Chondrocyte (in vitro differentiated cells): ENCODE measurements at places on chromosomes 5 and 9.
A peak's percentile ranks its signal among the peaks of the same experiment; 100 is the strongest.

- DNase-seq: no peak
These were observed at the start of gene CCDC69 for GRCh38 chr5:151223447-151224264. CCDC69 (minus strand) TSS chr5:151224092; CDS start chr5:151223970, 122 bp downstream.

DNA sequence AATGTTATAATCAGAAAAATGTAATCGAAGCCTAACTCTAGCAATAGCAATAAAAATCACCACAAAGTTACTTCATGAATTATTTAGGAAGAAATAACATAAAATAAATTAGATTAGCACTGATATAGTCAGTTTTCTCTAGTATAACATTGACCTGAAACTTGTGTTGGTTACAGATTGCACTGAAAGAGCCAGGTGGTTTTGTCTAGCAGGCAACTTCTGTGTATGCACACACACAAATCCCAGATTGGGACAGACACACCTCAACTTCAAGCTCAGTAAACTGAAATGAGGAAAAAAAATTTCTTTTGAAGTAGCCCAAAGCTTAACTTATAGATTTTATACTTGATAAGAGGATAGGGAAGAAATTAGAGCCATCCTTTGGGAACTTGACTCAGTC lies 129.3 kb downstream of the EFNA5 start:
- no peak for DNase-seq

DNA sequence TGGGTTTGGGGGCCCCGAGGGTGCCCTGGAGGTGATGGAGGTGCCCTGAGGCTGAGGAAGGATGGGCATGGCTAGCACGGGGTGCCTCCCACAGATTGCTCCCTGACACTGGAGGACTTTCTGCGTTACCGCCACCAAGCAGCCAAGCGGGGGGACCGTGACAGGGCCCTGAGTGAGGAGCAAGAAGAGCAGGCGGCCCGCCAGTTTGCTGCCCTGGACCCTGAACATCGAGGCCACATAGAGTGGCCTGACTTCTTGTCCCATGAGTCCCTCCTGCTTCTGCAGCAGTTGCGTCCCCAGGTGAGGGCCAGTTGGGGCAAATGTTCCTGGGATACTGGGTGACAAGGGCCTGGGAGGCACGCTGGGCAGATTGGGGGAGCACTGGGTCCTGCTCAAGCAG lies 13.1 kb upstream of the DNAJB5 start:
- DNase-seq: no peak

- no peak for DNase-seq
These were observed 276.4 kb downstream of the NR2F1-AS1 start for GRCh38 chr5:93304456-93305250.

DNA sequence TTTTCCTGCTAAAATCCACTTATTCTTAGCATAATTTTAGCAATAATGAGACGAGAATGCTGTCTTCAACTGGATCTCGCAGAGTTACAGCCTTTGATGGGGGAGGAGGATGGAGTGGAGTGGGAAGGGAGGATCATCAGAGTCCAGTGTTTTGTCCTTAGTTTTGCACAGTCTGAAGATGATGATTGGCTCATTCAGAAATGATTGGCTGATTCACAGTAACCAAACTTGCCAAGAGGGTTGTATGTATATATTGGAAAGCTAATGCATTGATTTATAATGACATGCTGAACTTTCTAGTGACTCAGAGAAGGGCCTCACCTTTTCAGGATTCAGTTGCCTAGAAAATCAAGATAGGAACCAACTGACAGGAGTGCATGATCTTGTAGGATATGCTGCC lies 448.0 kb downstream of the CCDC171 start:
- no peak for DNase-seq

- no peak for DNase-seq
These were observed 22.7 kb upstream of the FSTL4 start for GRCh38 chr5:133635051-133635450.

- no peak for DNase-seq
These were observed 12.0 kb upstream of the THG1L start for GRCh38 chr5:157719245-157719644.

DNA sequence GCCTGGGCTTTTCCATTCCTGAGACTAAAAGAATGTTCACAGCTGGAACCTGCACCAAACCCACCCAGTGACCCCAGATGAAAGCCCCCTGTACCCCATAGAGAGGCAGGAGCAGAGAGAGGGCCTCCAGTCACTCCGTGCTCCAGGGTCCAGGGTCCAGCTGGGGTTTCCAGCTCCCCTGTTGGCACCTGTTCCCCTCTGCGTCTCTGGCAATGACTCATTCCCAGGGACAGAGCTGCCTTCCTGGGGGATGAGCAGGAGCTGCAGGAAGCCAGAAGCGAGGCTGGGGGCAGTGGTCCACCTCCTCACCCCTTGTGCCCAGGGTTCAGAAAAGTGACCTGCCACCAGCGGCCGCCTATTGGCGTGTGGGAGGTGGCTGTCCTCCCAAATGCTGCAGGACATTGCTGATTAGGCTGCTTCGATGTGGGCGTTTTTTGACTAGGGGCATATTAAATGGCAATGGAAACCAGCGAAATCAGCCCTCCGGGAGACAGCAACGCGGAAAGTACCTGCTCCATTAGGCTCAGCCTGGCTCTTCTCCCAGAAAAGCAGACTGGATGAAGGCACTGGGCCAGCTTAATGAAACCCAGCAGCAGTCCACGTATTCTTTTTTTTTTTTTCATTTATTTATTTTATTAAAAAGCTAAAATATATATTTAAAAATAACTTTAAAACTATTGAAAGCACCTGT lies 97.4 kb downstream of the DAP start:
- no peak for DNase-seq

DNA sequence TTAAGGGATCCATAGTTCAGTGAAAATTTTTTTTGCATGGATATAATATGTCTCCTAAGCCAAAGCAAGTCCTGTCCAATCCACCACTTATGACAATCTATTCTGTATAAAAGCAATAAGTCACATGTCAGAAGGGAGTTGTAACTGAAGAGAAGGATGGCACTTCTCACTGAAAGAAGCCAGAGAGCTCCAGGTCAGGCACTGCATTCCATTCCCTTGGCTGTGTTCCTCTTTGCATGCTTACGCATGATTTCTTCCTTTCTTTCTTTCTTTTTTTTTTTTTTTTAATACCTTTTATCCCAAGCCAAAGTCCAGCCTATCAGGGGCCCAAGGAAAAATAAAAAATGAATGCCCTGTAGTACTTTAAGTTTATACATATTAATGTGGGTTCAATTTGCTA lies 39.8 kb downstream of the MAMDC2 start:
- no peak for DNase-seq

DNA sequence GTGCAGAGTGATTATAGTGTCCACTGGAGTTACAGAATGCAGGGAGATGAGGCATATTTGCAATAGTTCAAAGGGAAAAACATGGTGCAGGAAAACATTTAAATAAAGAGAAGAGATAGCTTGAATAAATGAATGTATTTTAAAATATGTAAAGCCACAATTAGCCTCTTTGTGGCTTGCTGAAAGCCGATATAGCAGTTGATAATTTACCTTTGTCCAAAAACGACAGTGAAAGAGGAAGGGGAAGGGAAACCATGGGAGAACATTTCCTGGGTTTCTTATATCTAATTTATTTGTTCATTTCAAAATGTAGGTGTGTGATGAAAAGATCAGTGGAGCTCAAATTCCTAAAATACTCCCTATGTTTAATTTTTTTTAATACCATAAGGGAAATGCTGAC lies 156.1 kb downstream of the DENND1A start:
- DNase-seq: no peak

DNA sequence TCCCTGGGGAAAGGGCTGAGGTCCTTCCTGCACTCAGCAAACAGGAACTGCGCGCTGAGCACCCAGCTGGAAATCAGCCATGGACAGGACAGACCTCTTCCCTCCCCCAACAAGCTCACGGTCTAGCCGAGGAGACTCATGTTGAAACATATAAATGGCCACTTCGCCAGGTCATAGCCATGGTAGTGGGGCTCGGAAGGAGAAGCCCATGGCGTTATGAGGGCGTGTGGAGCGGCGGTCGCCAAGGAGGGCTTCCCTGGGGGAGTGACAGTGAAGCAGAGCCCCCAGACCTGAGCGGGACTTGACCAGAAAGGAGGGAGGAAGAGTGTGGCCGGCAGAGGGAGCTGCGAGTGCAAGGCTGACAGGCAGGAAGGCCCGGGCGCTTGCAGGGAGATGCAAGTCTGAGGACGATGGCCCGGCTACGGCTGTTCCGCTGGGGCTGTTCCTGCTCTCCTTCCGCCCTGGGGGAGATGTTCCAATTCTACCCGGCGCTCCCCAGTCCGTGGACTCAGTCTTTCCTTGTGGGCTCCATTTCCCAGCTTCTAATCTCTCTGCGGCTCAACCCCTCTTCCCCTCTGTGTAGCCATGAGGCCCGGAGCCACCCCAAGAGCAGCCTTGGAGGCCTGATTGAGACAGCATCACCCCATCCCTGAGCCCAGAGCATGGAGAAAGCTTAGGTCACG lies 43.9 kb upstream of the PRRC2B start:
- DNase-seq: peak; percentile 95

- no peak for DNase-seq
These were observed 4.1 kb downstream of the ENG start for GRCh38 chr9:127850286-127850830.

DNA sequence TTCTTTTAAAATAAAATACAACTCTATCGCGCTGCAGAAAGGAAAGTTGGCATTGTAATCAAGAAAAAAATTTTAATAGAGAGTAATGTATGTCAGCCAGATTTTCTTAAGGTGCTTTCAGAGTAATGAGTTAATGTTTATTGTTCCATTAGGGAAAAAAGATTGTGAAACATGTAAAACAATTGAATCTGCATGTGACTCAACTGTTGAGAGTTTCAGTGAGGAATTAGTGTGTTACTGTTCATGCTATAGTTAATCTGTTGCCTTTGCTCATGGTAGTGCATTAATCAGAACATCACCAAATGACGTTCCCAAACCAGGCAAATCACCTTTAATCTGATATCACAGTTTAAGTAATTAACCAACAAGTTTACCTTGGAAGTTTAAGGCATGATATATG lies 600.5 kb downstream of the NR2F1-AS1 start:
- no peak for DNase-seq

- DNase-seq: no peak
These were observed 30.5 kb upstream of the IL13 start for GRCh38 chr5:132627470-132627869.

DNA sequence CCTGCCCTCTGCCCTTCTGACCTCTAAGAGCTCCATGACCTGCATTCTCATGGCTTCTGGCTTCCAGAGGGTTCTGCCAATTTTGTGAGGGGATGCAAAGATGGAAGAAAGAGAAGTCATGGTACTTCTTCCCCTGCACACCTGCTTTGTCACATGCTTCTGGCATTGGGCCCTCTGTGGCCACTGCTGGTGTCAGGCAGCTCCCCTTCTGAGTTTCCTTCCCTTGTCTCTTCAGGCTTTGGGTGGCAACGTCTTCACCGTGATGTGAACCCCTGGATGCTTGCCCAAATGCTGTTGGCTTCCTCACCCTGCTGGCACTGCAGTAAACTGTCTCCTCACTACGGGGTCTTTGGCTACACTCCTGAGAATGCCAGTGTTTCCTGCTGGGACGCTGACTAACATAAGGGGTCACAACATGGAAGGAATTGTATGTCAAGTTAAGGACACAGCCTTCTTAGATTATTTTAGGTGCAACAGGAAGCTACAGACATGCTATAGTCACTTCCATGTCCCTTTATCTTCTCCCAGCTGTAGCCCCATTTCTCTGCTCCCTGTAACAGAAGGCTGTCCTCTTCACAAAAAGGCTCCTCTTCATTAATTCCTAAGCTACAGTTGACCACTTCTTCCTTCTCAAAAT lies 8.9 kb upstream of the CLINT1 start:
- no peak for DNase-seq

DNA sequence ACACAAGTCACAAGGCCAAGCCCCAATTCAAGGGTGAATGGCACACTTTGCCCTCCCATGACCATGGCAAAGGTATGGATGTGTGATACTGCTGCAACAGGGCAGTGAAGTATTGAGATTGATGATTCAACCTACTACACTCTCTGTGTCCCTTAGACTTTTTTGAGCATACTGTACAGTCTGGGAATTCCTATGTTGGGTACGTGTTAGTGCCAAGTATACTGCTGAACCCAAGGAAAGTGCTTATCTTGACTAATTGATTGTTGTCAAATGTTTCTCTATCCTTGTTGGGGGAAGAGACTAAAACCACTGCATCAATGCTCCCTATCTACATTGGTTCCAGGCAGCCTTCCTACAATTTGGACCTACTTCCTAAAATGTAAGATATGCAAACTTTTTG lies 93.7 kb downstream of the NDFIP1 start:
- no peak for DNase-seq

DNA sequence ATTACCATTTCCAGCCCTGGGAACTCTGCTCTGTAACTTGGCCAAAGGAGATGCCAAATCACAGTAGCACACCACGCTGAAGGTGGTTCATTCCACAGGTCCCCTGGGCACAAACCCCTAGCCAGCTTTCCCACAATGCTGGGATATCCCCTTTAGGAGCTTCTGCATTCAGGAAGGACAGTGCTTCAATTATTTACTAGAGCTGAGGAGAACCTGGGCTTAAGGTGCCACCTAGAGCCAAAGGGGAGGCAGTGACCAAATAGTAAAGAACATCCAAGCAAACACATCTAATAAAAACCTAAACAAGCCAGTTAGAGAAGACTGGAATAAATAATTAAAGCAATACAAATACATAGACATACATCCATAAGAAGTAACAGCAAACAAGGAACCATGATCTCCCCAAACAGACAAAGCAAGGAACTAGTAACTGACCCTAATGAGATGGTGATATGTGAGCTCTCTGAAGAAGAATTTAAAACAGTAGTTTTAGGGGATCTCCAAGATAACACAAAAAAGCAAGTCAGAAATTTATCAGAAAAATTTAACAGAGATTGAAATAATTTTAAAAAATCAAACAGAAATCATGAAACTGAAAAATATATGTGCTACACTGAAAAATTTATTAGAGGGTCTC lies 14.6 kb downstream of the KIF4B start:
- no peak for DNase-seq

- DNase-seq: no peak
These were observed 107.3 kb downstream of the VPS13A start for GRCh38 chr9:77284616-77285015.

- DNase-seq: no peak
These were observed 34.9 kb downstream of the ZFYVE16 start for GRCh38 chr5:80442742-80443141.

- DNase-seq: no peak
These were observed 26.5 kb upstream of the KIF12 start for GRCh38 chr9:114125476-114126013.

DNA sequence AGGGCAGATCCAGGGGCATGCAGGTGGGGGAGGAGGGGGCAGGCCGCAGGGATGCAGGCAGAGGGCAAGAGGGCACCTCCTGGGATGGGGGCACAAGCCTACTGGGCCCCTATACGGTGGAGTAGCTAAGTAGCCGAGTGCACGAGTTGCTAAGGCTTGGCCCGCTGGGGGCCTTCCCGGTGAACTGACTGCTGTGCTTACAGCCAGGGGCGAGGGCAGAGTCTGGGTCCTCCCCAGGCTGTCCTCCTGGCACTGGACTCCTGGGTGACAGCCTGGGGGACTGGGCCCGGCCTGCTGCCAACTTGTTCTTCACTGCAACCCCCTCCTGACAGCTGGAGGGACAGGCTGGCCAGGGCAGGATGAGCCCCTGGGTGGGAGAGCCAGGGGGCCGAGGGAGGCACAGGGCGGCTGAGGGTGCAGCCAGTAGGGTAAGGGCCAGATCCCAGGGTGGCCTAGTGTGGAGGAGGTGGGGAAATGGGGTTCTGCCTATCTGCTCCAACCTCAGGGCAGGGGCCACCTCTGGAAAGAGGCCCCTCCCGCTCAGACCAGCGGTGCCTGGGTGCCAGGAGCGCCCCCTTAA lies 1.7 kb upstream of the EGFL7 start:
- DNase-seq: no peak

GRCh38 chr5:106986006-106986405 lies 684.7 kb downstream of the EFNA5 start:
- no peak for DNase-seq

- no peak for DNase-seq
These were observed 185.9 kb downstream of the MSX2 start for GRCh38 chr5:174910245-174910737.
